ENCODE measurements at places on chromosomes 2 and 18.

- DNase-seq: no peak
Measured at GRCh38 chr2:60554646-60555065, 1.2 kb upstream of the BCL11A start.

- DNase-seq: no peak
Measured at GRCh38 chr2:48479915-48480314, 50.0 kb upstream of the STON1 start.

DNA sequence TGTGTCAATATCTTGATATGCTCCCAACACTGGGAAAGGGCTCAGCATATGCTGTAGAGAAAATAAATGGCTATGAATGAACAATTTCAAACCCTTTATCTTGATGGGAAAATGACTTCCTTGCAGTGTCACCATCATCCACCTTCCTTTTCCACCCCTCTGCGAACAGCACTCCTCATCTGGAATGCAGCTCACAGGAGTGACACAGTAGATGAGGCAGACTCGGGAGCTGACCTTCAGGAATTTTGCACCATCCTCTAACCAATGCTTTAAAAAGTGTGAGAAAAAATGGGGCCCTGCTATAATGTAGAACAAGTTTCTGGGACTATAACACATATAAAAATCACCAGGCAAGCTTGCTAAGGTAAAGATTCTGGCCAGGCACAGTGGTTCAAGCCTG is 41.3 kb upstream of the YPEL5 start:
- DNase-seq: no peak

DNA sequence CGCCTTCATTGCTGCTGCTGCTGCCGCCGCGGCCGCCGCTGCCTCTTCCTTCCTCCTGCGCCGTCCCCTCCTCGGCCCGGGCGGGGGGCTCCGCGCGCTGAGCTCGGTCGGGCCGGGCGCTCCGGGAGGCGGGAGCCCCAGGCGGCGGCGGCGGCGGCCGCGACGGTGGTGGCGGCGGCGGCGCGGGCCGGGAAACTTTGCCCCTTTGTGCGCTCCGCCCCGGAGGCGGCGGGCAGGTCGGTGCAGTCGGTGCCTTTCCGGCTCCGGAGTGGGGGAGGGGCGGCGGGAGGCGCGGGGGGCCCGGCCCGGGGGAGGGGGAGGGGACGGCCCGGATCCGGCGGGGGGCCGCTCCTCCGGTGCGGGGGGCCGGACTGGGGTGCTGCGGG is 205 bp downstream of the TET3 start:
- DNase-seq: peak; percentile 64

DNA sequence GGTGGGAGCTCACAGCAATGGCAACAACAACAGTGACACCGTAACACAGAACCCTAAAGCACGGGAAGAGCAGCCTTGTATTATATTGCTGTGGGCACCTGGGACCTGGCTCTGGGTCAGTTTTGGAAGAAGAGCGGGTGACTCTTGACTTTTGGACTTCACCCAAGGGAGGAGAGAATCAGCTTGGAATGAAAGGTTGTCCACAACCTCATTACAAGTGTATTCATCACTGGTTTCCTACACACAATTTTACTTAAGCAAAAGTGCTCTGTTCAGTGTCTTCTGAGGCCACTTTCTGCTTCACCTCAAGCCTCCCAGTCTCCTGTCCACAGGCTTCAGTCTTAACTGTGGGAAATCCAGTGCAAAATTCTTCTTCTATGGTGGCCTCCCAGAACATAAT is 263.8 kb downstream of the KCNE4 start:
- DNase-seq: no peak

GRCh38 chr18:58321986-58322385 is 278.0 kb downstream of the NEDD4L start:
- peak; percentile 79 for DNase-seq

DNA sequence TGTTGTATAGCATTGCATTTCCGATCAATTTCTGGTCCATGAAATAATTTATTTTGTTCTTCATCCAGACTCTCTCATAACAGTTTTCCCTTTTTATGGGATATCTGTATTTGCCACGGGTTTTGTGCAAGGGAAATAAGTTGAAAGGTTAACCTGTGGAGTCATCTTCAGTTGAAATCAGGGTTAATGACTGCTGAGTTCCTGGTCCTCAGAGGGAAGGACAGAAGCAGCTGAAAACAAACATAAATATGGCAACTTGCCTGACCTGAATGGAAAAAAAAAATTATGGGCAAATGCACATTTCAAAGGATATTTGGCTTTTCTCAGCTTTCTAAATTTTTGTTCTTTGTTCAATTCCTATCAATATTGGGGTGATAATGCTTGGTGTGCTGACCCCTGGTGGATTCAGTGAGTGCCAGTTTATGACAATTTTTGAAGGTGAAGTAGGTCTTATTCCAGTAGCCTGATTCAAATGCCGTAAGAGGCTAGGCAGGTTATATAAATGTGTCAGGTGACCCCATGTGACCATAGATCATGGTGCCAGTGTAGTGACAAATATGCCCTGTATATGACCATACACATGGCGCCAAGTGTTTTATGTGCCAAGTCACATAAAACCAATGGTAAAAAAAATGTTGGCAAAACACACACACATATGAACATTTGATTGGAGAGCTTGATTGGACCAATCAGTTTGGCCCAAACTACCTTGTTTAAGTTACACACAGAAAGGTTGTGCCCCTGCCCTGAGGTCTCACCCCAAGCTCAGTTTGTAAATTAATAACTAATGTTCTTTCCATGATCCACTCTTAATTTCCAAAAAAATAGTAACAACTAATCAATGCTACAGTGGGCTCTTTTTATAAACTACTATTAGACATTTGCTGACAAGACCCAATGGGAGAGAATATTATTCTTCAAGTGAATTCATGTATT is 47.6 kb upstream of the FAM124B start:
- DNase-seq: peak; percentile 12

- no peak for DNase-seq
Measured at GRCh38 chr2:66084948-66085590, 349.9 kb upstream of the MEIS1 start.

GRCh38 chr2:105055613-105056012 is 17.7 kb downstream of the MRPS9 start:
- DNase-seq: no peak

DNA sequence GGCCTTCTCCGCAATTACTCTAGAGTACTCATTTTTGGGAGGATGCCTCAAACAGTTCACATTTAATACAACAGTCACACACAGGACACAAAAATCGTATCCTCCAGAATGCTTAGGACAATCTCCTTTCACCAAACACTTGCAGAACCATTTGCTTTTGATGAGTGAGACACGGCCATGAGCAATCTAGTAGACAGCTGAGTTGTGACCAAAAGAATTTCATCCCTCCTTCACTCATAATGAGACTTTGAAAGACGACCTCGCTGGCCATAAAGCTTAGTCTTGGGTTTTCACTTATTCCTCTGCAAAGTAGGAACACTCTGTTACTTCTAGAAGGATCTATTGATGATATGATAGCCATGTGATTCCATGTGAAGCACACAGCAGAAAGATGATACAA is 87.5 kb upstream of the SLC35G4 start:
- no peak for DNase-seq

- no peak for DNase-seq
Measured at GRCh38 chr2:227891673-227892072, 20.2 kb downstream of the DAW1 start.

DNA sequence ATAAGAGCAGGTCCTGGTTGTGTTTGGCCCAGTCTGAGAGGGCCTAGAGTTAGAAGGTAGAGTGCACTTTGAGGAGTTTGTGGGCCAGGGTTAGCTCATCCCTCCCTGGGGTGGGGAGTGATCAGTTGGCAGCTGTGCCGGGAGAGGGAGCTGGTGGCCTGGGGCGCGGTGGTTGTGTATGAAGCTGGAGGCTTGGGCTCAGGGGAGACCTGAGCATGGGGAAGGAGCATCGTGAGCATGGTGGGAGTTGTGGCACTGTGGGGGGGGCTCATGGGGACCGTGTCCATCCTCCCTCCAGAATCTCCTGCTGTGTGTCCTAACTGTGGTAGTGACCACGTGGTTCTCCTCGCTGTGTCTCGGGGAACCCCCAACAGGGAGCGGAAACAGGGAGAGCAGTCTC is 13.6 kb downstream of the STK11IP start:
- no peak for DNase-seq

DNA sequence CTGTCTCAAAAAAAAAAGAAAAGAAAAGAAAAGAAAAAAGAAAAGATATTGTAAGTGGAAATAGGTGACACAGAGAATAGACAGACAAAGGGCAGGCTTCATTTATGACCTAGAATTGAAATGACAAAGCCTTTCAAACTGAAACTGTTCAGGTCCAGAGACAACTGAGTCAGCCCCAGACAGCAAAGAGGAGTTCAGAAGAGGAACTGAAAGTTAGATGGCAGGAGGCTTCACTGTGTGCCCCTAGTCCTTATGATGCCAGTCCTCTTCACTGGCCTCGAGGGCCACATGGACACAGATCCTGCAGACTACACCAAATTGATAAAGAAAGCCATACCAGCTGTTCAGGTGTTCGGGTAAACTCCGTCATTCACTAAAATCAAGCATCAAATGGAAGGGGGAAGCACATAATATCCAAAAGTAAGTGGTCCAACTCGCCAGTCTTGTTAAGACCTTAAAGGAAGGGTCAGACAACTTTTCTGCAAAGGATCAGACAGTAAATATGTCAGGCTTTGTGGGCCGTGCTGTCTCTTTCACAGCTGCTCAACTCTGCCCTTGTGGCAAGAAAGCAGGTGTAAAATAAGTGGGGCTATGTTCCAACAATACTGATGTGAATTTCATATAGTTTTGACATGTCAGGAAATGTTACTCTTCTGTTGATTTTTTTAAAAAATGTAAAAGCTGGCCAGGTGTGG is 231.9 kb upstream of the MGAT5 start:
- no peak for DNase-seq

DNA sequence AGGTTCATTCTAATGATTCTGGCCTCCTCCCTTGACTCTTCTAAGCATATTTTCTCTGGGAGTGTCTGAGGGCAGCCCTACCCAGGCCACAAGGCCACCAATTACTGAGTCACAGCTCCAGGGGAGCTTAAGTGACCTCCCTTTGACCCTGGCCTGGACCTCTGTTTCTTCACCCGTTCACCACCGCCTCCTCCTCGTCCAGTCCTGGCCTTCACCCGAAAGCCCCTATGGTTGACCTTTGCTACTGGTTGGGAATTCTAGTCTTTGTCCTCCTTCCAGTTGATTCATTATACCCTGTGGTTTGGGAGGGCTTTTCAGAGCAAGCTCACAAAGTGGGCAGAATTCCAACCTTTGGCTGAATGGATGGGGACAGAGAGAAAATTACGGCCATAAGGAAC is 72.6 kb downstream of the NRP2 start:
- DNase-seq: no peak

- no peak for DNase-seq
Measured at GRCh38 chr2:200054681-200055468, 99.5 kb downstream of the MAIP1 start.

DNA sequence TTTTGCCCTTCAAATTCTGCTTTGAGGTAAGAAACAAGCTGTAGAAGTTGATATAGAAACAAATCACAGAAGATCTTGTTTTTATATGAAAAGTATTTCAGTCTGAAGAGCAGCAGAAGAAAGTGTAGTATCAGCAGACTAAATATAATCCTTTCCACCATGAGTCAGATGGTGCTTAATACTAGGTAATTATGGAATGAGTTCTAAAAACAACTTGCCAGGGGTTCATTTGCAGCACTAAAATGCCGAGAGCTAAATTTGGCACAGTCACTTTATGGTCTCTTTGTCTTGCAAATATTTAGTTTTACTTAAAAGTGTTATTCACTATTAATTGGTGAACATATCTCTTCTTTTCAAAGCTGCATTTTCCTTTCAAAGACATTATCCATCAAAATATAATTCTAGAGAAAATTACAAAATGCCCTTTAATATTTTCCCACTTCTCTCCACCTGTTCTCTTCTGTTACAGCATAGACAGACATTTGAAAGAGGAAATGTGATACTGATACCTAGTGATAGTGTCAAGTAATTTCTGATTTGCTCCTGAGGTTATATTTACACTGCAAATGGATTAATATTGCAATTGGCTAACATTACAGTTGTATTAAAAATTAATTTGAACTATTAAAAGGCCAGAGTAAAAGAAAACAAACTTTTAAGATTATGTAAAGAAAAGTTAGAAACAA is 5.3 kb downstream of the MYL1 start:
- no peak for DNase-seq

GRCh38 chr2:39504790-39505335 is 67.8 kb upstream of the MAP4K3 start:
- DNase-seq: no peak

GRCh38 chr2:220787251-220787650 is 784.9 kb downstream of the EPHA4 start:
- DNase-seq: no peak

GRCh38 chr18:79531386-79531785 is 135.7 kb downstream of the NFATC1 start:
- no peak for DNase-seq

DNA sequence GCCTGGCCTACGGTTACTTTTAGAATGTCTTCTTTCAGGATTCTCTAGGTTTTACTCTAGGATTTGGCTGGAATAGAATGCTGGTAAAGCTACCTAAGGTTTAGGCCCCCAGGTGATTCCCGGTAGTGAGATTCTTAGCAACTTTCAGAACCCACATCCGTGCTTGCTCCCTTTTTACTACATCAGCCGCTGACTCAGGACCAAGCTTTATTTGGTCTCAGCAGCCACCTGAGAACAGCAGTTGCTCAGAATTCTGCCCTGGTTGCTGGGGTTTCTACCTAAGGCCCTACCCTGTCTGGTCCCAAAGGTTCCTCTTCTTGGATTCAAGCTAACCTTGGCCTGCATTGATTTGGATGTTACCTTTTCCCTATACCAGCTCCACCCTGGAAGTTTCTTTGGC is 36.1 kb upstream of the NDUFV2 start:
- DNase-seq: peak; percentile 45

GRCh38 chr2:149741646-149742045 is 154.1 kb upstream of the MMADHC start:
- no peak for DNase-seq

GRCh38 chr18:47978141-47978540 is 47.7 kb upstream of the SMAD2 start:
- no peak for DNase-seq

- DNase-seq: no peak
Measured at GRCh38 chr18:75200071-75200470, 8.9 kb downstream of the PTGR3 start.

- DNase-seq: peak; percentile 54
Measured at GRCh38 chr18:2970772-2971659, 41.9 kb downstream of the LPIN2 start.

GRCh38 chr2:25294573-25295462 is 46.9 kb downstream of the DNMT3A start:
- peak; percentile 72 for DNase-seq

- peak; percentile 12 for DNase-seq
Measured at GRCh38 chr18:77702686-77703085, 453.0 kb downstream of the GALR1 start.

- no peak for DNase-seq
Measured at GRCh38 chr18:3048121-3048520, 35.2 kb upstream of the LPIN2 start.

DNA sequence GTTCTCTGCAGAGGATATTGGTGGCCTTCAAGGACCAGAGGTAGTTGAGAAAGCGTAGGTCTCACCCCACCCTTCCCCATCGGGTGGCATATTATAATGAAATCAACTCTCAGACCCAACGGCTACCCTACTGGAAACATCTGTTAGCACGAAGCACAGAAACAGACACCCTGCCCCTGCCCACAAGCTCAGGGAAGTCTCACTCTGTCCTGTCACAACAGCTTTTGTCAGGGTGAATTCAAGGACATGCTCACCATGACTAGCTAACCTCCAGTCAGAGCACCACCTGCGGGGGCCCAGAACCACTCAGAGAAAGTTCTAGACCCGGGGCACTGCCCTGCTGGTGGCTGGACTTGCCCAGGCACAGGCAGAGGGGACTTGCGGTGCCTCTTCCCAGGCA is 3.5 kb upstream of the B3GNT7 start:
- DNase-seq: no peak

GRCh38 chr2:174009488-174010223 is 44.5 kb upstream of the SP3 start:
- no peak for DNase-seq

Measured in CD4-positive, alpha-beta T cell treated with Interleukin-2 at 100 ng/mL for 4 hours (primary cell).